Activated naive CD8-positive, alpha-beta T cell treated with anti-CD3 and anti-CD28 coated beads, Interleukin-2, amount 50 U/mL, for 16 hours (primary cell): ENCODE measurements at places on chromosomes 6 and 20.

GRCh38 chr20:16051968-16052367 lies 521.3 kb downstream of the KIF16B start:
- no peak for DNase-seq

DNA sequence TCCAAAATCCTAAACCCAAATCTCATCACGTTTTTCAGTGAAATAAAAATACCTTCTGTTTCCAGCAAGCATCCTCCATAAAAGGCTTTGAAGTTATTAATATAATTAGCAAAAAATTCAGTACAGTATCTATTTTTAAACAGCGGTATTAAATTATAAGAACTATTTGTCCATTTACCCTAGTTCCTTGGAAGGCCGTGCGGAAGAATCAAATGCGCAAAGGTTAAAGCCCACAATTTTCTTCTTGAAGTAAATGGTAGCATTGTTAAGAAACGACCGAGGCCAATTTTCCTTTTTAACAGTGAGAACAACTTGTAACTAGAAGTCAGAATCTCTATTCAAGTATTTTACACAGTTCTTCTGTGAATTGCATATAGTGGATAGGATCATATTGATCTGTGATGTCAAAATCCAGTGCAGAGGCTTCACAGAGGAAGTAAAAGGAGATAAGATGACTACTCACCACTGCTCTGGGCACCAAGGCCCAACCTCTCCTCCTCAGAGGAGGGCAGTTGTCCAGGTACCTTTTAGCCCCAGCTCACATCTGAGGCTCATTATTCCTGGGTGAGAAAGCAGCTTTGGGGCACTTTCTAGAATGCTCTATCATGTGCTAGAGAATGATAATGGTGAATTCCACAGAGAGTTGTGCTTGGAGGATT lies 36.3 kb downstream of the TNFAIP3 start:
- no peak for DNase-seq

GRCh38 chr6:22421198-22421597 lies 124.4 kb upstream of the PRL start:
- DNase-seq: no peak

DNA sequence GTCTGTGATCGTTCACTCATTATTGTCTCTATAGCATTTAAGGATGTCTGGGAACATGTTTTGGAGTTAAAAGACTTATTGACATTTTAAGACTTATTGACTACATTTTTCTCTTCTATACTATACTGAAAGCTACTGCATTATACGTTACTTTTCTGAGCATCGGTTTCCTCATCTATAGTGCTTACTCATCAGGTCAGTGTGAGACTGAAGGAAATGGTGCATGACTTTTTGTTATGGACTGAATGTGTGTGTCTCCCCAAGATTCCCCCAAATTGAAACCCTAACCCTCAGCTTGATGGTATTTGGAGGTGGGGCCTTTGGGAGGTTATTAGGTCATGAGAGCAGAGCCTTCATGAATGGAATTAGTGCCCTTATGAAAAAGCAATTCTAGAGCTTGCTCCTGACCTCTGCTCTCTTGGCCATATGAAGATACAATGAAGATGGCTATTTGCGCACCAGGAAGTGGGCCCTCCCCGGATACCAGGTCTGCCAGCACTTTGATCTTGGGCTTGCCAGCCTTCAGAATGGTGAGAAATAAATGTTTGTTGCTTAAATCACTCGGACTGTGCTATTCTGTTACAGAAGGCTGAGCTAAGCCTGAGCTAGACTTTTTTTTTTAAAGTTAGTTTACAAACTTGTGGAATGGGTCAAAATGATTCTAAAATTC lies 243.7 kb upstream of the RREB1 start:
- no peak for DNase-seq

GRCh38 chr20:8756410-8756809 lies 312.5 kb upstream of the PLCB4 start:
- no peak for DNase-seq

- DNase-seq: no peak
Measured at GRCh38 chr6:81451787-81452186, 300.7 kb downstream of the TENT5A start.

DNA sequence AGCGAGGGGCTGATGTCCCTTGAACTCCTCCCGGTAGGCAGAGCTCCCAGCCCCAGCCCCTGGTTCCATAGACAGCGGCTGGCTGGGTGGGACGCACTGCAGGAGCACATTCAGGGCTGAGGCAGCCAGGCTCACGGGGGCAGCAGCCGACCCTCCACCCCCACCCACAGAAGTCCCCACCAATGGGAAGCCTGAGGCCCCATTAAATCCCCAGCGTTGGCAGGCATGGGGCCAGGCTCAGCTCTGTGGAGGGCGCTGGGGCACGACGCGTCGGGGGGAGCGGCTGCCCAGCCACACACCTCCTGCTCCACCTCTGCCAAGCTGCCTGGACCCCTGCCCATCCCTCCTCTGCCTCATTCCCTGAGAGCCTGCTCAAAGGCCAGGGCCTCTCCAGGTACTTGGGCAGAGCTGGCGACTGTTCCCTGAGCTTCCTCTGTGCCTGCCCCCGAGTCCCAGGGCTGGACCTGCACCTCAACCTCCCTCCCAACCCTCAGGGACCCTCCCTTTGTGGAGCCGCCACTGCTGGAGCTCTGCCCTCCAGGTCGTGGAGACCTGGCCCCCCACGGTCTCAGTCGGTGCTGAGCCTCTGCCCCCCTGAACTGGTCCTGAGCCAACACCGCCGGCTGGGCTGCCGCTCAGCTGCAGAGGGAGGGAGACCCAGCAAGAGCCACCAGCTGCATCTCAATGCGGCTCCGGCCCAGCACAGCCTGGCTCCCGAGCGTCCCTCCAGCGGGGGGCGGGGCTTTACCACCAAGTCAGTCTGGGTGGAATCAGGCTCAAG lies 9.1 kb downstream of the CHRNA4 start:
- no peak for DNase-seq
